ENCODE measurements at places on chromosomes 13 and 19.

GRCh38 chr13:27495551-27495950, 45.2 kb upstream of the MTIF3 start:
- no peak for DNase-seq

DNA sequence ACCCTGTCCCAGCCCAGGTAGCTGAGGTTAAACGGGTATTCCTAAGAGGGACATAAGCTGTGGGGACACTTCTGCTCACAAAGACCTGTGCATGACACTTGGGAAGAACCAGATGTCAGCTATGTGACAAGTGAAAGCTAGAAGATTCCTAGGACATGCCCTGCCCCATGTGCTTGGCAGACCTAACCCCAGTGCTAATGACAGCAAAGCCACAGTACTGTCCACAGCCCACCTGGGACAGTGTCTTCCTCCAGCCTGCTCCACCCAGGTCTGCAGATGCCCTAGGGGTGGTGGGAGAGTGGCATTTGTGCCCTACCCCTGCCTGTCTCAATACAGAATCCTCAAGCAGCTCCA, 18.4 kb upstream of the EPHX3 start:
- DNase-seq = no peak

DNA sequence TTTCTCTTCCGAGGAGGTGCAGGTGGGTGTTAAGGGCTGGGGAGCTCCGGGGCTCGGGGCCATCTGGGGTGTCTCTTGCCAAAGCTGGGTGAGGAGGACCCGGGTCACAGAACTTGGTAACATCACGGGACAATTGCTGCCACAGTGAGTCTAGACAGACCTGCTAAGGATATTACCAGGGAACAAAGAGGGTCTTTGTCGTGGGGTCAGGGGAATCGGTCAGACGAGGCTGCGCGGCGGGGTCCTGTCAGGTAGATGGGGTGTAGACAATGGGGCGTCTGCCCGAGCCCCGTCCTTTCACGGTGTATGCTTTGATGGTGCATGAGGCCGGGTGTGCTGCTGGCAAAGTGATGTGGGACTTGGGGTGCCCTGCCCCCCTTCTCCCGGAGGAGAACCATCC, 7.8 kb downstream of the PGPEP1 start:
- no peak for DNase-seq

DNA sequence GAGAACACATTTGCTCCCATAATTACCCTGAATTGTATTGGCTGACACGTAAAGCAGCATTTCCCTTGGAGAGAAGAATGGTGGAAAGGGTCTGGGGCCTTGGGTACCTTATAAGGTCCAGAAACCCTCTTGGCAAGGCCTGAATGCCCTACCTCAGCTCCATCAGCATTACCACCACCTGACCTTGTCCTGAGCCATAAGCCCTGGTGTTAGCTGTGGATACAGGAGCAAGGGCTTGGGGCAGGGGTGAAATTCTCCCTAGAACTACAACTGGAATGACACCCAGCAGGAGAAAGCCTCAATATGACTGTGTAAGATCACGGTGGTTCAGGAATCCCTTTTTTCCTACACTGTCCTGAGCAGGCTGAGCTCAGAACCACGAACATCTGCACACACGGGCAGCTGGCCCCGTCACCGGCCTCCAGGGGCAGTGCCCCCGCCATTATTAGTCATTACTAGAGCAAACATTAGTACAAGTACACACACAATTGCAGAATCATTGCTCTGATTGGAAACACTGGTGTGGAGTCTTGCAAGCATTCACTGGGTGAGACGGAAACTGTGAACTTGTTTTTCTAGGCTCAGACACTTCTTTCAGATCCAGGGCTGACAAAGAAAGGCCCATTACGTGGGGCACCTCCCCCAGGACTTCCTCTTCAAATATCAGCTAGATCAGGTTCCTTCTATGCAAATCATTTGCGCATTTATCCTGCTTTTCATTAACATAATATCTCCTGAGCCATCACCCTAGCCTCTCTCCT, 26.8 kb upstream of the MTIF3 start:
- peak; percentile 40 for DNase-seq

GRCh38 chr19:18456974-18457373, 19.0 kb upstream of the ISYNA1 start:
- DNase-seq = no peak

- DNase-seq = no peak
Observed at GRCh38 chr19:46408664-46409039, 4.7 kb downstream of the CCDC8 start.

DNA sequence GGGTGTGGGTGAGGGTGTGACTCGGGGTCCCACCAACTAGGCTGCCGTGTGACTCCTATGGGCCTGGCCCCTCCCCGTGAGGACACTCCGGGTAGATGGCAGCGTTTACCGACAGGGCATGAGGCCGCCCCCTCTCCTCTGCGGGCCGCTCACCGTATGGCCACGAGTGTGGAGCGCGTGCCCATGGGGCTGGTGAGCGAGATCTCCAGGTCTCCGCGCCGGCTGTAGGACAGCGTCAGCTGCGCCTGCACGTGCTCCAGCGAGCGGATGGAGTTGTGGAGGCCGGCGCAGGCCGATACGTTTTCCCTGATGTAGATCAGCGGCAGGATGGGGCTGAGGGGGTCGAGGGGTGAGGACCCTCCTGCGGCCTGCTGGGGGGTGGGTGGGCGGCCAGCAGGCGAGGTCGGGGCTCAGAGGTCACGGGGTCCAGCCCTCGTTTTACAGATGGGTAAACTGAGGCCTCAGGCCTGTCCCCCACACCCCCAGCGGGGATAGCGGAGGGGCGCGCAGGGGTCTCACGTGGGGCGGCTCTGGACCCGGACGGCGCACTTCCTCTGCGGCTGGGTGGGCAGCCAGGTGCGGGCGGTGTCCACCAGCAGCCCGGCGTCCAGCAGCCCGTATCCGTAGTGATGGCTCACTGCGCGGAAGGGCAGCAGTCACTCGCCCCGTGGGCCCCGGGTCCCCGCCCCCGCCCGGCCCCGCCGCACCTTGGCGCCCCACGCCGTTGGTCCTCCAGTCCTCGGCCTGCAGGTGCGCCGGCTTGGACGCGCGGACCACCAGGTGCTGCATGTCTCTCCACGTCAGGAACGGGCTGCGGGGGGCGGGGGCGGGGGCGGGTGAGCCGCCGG, 4.3 kb upstream of the C19orf25 start:
- DNase-seq = no peak

GRCh38 chr19:35696835-35697234, 7.5 kb upstream of the ZBTB32 start:
- DNase-seq = no peak

DNA sequence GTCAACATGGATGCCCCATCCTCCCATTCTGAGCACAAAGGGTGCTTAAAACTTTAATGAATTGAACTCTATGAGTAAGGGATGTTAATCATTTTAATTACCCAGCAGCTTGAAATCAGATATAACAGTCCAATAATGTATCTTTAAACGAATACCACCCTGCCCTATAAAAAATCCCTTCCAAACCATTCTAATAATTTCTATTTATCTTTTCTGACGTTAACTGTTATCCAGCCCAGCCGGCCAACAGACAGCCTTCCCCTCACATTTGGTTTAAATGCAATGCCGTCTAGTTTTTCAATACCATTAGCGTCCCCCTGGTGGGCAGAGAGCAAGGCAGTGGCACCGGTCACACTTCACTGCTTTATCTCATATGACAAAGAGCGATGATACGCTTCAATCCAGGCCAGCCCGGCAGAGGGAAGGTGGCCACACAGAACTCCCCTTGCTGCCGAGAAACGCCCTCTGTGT, 402.2 kb upstream of the ZNF507 start:
- DNase-seq = peak; percentile 34

- no peak for DNase-seq
Observed at GRCh38 chr13:84609716-84610115, 727.4 kb upstream of the SLITRK1 start.

Data from SHP77 (cell line).